Neural crest cell (in vitro differentiated cells): ENCODE measurements at places on chromosomes 2 and 18.

DNA sequence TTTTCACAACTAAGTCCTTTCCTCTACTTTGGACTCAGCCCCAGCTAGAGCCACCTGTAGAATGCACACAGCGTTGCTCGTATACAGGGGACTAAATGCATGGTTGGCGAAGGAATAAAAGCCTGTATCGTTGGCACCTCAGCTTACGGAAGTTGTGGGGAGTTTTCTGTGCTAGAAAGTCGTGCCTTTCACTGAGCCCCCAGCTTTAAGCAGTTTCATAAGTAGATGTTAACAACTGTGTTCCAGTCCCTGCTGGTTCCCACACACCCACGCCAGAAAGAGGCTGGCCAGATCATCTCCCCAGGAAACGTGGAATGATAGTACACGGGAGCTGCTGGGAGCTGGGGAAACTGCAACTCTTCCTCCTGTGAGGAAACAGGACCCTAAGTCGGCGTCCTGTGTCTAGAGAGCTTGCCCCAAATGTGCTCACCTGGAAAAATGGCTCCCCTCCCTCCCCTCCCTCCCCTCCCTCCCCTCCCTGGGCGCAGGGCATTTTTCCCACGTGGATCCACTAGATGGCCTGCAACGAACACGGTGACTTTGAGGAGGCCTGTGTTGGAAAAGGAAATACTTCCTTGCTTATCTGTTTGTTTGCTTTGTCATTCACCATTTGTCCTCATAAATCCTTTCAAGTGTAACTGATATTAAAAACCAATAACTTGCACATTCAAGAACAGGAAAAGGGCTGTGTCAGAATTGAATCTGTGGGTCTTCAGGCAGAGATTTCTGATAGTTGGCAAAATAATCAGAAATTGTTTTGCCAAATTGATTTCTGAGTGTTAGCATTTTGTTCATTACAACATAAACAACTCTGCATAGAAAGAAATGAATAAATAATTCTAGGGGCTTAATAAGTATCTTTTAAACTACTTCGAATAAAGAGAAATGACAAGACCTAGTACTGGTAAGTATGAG is 43.9 kb upstream of the RFX8 start:
- DNase-seq, result peak; percentile 5

DNA sequence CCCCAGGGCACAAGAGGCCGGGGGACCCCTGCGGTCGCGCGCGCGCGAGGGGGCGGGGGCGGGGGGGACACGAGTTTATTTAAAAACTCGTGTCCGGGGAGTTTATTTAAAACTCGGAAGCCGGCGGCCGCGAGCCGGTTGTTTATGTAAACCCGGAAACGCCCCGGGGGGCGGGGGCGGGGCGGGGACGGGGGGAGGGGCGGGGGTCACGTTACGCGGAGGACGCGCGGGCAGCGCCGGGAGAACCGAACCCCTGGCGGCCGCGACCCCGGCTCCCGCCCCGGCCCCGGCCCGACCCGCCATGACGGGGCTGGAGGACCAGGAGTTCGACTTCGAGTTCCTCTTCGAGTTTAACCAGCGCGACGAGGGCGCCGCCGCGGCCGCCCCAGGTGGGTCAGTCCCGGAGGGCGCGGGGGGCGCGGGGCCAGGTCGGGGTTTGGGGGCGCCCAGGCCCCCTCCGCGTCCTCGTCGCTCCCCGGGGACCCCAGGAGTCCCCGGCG is 4.4 kb downstream of the NFATC1 start:
- no peak for DNase-seq

DNA sequence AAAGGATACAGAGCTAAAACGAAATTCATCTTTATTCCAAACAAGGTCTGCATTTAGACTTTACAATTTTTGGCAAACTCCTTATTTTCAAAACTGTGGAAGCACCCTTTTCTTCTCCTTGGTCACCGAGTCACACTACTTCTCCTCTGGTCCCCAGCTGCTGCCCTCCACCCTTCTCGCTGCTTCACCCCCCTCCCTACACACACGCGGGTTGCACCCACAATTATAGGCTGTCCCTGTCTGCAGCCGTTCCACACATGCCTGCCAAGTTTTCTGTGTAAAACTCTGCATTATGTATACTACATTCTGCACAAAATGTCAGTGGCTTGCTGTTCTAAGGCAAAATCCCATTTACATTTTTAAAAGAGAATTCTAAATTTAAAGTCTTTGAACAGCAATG is 63.5 kb downstream of the PTPN2 start:
- no peak for DNase-seq

DNA sequence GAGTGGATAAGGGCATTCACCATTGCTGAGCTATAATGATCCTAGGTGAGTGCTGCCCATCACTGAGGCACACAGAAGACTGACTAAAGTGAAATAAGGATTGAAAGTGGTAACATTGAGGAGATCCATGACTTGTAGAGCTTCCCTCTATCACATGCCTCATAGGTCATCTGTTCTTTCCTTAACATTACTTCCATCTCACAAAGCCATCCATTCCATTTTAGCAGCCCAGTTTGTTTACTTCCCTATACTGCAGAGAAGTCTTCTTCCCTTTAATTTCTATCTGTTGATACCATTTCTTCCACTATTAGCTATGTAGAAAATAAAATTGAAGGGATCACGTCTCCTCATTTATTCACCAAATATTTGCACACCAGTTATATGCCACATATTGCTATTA is 32.1 kb downstream of the ME2 start:
- no peak for DNase-seq

- no peak for DNase-seq
Observed at GRCh38 chr2:223365158-223365679, 236.9 kb downstream of the SCG2 start.

- DNase-seq, result no peak
Observed at GRCh38 chr18:811892-812375, at the start of gene YES1. TSS of gene YES1 (minus strand) at chr18:812242. CDS start at chr18:756827, 55,415 bp downstream.

DNA sequence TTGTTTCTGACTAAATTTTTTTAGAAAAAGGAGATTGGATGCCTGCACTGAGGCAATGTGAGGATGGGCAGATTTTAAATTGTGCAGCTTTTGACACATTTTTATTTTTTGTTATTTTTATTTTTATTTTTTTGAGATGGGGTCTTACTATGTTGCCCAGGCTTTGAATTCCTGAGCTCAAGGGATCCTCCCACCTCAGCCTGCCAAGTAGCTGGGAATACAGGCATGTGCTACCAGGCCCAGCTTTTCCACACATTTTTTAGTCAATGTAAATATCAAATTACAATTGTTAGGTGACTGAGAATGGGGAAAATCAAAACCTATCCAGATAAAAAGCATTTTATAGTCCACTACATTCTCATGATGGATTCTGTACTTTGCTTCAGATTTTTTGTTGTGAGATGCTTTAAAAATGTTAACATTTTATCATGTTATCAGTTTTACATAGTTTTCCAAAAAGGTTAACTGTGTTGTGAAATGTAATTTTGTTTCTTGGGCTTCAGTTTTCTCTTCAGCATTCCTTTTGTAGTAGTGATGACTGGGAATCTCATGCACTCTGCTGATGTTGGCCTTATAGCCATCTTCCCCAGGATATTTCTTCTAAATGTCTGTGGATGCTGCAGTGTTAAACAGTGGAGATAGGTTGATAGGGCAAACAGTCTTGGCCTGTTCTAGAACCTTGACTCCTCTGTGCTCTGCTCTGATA is 41.4 kb downstream of the PKP4 start:
- DNase-seq, result no peak

DNA sequence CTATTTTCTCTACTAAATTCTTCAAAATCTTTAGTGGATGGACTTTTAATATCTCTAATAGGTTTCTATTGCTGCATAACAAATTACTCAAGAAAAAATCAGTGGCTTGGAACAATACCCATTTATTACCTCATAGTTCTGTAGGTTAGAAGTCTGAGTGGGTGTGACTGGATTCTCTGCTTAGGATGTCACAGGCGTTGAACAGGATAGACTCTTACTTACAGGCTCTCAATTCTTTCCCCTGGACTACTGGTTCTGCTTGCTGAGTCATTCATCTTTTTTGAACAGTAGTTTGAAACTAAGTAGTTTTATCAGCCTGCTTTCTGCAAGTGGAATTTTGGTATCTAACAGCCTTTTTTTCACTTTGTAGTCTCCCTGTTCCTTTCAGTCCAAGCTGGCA is 265.4 kb downstream of the ZNF385B start:
- DNase-seq, result no peak

GRCh38 chr2:199471443-199472057 is 13.8 kb upstream of the SATB2 start:
- peak; percentile 80 for DNase-seq

- no peak for DNase-seq
Observed at GRCh38 chr2:125330133-125330532, 1305.0 kb downstream of the CNTNAP5 start.

- no peak for DNase-seq
Observed at GRCh38 chr2:237465515-237466148, 21.4 kb upstream of the MLPH start.

GRCh38 chr2:42832289-42832634 is 39.9 kb upstream of the HAAO start:
- DNase-seq, result no peak
